Nucleus accumbens (tissue), 56 donors: ENCODE measurements at places on chromosomes 3 and 15.
A peak's percentile ranks its signal among the peaks of the same experiment; 100 is the strongest.

DNA sequence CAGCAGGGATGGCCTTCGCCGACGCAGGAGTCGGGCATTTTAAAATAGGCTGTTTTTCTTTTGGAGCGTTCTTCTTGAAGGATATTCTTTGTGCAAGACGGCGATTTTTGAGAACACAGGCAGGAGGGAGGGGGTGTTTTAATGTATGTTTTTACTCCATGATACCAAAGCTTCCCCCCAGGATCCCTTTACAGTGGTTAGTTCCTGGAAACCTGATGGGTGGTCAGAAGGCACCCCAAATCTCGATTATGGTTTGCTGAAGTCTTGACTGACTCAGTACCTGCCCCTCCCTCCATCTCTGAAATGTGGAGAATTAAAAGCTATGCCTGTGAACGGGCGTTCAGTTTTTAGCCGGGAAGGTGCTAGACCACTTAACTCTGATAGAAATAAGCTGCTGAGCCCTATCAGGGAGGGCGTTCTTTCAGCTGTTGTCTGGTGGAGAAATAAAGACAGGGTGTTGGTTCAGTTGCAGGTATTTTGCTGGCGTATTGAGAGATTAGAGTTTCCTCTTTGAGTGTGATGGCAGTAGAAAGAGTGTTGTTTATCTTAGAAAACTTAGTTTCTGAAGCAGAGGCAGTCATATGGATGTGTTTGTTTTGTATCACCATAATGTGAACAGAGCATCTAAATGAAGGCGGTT is 3.4 kb downstream of the IGF1R start:
- DNase-seq, result no peak

- no peak for DNase-seq
These were observed 28.0 kb downstream of the ACAA1 start for GRCh38 chr3:38108649-38109579.

GRCh38 chr3:172685331-172686214 is 25.3 kb downstream of the NCEH1 start:
- no peak for DNase-seq

GRCh38 chr3:11350374-11350773 is 78.2 kb downstream of the ATG7 start:
- DNase-seq, result no peak

- no peak for DNase-seq
These were observed 8.6 kb upstream of the TEX9 start for GRCh38 chr15:56356616-56357015.

- no peak for DNase-seq
These were observed 15.1 kb downstream of the FAH start for GRCh38 chr15:80167936-80168335.

- no peak for DNase-seq
These were observed 54.1 kb upstream of the FURIN start for GRCh38 chr15:90814191-90814821.

GRCh38 chr3:196706327-196706726 is 5.7 kb downstream of the CEP19 start:
- no peak for DNase-seq

- DNase-seq, result no peak
These were observed 16.5 kb upstream of the TLE3 start for GRCh38 chr15:70114221-70114620.

DNA sequence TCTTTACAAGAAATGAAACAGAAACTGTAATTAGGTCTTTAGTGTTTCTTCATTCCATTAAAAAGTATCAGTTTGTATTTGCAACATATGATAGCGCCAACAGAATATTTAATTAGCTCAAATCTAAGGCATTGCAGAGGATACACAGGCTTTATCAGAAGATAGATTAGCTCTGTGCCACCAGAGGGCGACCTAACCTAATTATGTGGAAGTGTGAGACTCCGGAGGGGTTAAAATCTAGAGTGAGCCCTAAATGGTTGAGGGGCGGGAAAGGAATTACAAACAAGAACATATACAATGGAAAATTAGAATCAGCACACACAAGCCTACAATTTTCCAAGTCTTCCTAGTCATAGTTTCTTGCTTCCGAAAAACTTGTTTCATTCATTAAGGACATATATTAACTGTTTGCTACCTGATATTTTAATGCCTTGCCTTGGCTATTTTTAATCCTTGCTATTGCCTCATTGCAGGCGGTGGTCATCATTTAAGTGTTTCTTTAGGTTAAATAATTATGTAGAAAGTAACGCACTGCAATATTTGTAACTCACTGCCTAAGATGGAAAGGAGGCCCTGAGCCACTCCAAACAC is 18.0 kb upstream of the RYR3 start:
- DNase-seq, result no peak

- no peak for DNase-seq
These were observed 54.5 kb downstream of the DCLK3 start for GRCh38 chr3:36709826-36710365.

DNA sequence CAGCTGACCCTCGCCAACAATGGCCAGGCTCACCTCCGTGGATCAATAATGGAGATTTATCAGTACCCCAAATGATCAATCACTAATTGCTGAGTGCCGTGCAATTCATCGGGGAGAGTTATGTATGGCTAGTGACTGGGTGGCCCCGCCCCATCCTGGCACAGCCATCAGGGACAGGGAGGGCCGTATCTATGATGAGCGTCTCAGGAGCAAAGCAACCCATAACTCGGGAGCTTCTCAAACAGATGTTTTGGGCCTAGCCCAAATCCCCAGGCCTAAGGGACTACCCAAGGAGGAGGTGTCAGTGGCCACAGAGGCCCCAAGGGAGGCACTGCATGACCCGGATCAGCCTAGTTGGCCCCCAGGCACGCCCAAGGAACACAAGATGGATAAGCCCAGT is 180.0 kb upstream of the LINGO1 start:
- no peak for DNase-seq

- DNase-seq, result no peak
These were observed 33.6 kb downstream of the KIF15 start for GRCh38 chr3:44795197-44795596.

DNA sequence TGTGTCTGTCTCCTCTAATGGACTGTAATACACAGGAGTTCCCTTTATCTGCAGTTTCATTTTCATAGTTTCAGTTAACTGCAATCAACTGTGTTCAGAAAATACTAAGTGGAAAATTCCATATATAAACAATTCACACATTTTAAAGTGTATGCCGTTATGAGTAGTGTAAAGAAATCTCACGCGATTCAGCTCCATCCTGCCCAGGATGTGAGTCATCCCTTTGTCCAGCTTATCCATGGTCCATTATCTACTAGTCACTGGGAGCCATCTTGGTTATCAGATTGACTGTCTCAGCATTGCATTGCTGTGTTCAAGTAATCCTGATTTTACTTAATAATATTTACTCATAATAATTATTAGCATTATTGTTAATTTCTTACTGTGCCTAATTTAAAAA is 14.5 kb downstream of the ZPLD1 start:
- DNase-seq, result no peak

GRCh38 chr3:22244761-22245521 is 493.9 kb upstream of the ZNF385D start:
- DNase-seq, result no peak

- DNase-seq, result no peak
These were observed 14.0 kb upstream of the TMEM212 start for GRCh38 chr3:171828902-171829770.

DNA sequence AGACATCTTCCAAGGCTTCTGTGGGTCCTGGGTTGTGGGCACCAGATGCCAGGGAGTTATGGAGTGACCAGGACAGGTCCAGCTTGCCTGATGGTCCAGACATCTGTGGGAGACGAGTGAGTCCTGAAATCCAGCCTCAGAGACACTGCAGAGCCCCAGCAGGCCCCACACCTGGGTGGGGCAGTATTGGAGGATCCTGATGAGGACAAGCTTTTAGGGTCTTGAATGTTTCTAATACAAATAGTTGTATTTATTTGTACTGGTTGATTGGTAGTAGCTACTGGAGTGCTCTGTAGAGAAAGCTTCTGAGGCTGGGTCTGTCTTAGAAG is 67.5 kb upstream of the PRR23C start:
- DNase-seq, result no peak

GRCh38 chr3:120742849-120743365 is 363 bp downstream of the GTF2E1 start:
- no peak for DNase-seq

- DNase-seq, result no peak
These were observed 716 bp downstream of the SELENOS start for GRCh38 chr15:101276501-101277037.

DNA sequence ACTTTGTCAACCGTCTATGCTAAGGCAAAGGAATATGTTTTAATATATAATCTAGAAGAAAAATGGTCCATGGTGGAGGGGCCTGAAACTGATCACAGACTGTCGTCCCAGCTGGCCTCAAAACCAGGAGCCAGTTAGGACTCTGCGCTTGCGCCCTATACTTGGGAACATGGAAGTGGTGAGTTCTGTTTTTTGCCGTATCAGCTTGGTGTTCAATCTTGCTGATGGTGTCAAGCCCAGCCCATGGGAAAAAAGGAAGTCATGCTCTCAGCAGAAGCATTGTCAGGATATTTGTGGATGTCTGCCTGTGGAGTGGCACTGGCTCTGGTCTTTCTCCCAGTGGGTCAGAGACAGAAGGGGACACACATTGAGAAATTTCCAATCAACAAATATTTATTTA is 342.0 kb upstream of the CTDSPL start:
- no peak for DNase-seq

- no peak for DNase-seq
These were observed 282.5 kb upstream of the EPHA3 start for GRCh38 chr3:88824666-88825564.

DNA sequence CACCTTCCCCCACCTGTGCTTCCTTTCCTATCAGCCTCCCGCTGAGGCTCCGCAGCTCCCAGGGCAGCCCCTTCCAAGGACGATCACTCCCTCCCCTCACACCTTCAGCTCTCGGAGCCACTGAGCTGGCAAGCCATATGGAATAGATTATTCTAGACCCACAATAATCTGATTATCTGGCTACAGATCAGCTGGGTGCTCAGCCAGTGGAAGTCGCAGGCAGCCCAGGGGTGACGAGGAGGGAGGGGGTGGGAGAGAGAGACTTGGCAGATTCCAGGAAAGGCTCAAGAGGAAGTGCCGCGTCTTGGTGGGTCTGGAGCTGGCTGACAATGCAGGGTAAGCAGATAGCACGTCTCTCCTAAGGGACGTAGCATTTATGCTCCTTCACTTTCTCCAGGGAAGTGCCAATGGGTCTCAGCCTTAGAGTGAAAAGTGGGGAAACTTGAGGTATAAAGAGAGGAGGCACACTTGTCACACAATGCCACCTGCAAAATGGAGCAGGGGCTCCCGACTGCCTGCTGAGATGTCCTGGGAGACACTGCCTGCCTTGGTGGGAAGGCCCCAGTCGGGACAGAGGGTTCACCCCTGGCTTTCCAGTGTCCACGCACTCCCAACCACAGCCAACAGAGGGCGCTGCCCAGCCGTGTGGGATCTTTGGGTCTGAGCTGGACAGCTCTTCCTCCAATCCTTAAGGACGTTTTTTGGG is 9.4 kb upstream of the MESP1 start:
- peak; percentile 55 for DNase-seq

- DNase-seq, result no peak
These were observed 141.0 kb upstream of the ARHGEF26 start for GRCh38 chr3:153980252-153980590.

DNA sequence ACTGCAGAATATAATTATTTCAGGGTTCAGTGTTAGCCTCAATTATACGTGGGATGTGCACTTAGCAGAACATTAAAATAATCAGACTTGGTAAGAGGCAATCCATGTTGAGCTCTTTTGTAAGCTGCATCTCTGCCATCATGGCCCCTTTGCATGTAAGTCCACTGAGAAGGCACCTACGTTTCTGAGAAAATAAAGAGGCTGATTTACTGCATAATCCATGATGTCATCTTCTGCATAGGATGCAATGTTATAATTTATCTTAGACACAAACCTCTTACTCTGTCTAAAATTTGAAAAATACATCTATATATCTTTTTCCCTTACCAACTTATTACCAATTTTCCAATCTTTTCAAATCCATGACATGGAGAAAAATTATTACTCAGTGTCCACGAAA is 1294.7 kb downstream of the ZPLD1 start:
- DNase-seq, result no peak

DNA sequence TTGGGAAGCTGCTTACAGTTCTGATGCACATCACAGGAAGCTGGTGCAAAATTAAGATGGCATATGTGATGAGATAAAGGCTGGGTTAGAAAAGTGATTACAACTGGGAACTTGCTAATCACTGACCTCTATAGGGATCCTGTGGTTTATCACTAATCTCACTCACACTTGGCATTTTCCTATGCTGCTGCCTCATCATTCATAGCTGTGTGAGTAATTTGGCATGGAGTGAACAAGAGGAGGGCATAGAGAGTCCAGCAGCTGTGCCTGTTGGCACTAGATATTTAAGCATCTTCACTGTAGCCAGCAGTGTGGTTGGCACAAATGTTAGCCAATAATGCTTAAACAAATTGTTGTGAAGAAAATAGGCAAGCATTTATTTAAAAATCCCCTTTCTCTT is 217.7 kb upstream of the CGNL1 start:
- no peak for DNase-seq

GRCh38 chr15:73633111-73633990 is at the start of gene NPTN:
Gene NPTN, minus strand, starts transcription at chr15:73633389. Its CDS starts 174 bp downstream, at chr15:73633215.
- peak; percentile 85 for DNase-seq

- no peak for DNase-seq
These were observed 207.5 kb downstream of the RPLP1 start for GRCh38 chr15:69660114-69660513.

DNA sequence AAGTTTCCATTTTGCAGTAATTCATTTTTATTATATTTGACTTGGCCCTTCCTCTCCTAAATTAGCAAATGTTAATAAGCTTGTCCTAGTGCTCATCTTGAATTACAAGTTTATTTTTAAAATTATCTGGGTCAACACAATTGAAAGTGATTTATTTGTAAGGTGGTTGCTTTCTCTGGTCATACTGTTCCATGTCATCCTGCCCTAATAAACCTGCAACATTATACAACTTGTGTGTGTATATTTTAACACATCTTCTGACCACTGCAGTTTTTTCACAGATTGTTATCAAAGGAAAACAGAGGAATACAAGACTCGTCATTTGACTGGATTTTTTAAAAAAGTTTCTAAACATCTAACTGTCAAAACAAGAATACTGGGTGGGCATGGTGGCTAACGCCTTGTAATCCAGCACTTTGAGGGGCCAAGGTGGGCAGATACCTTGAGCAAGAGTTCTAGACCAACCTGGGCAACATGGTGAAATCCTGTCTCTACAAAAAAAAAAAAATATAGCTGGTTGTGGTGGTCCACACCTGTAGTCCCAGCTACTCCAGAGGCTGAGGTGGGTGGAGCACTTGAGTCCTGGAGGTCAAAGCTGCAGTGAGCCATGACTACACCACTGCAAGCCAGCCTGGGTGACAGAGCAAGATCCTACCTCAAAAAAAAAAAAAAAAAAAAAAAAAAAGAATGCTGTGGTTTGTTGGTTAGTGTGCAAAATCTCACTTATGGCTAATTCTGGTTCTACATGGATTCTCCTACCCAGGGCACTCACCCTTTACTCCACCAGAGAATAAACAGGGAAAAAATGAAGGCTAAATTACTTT is 5.0 kb upstream of the LRRFIP2 start:
- no peak for DNase-seq
